ENCODE measurements at places on chromosomes 1 and 21.

DNA sequence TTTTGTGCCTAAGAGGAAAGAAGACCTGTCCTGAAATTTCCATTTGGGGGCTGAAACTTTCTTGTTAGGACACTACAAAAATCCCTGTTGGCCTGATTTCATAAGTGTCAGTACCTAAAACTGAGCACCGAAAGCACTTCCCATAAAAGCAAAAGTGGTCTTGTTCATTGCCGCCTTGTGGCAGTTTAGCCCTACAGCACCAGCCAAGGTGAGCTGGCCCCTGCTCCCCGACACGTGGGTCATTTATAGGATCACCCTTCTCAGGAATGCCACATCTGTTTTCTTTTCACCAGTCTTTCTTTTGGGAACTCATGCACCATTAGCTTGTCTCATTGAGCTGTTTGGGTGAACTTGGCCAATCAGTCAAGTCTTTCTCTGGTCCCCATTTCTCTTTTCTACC lies 155.8 kb upstream of the KAZN start:
- no peak for DNase-seq

DNA sequence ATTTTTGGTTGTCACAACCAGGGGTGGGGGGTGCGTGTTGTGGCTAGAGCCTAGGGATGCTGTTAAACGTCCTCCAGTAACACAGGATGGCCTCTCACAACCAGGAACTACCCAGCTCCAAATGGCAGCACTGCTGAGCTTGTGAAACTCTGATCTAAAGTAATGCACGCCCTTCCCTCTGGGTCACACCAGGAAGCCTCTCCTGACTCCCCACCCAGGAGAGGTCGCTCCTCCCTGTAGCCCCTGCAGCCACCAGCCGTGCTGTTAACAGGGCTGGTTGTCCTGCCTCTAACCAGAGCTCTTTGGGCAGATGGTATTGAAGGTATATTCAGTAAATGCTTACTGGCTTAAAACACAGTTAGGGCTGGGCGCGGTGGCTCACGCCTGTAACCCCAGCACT lies 73.2 kb downstream of the NKAIN1 start:
- DNase-seq = no peak

DNA sequence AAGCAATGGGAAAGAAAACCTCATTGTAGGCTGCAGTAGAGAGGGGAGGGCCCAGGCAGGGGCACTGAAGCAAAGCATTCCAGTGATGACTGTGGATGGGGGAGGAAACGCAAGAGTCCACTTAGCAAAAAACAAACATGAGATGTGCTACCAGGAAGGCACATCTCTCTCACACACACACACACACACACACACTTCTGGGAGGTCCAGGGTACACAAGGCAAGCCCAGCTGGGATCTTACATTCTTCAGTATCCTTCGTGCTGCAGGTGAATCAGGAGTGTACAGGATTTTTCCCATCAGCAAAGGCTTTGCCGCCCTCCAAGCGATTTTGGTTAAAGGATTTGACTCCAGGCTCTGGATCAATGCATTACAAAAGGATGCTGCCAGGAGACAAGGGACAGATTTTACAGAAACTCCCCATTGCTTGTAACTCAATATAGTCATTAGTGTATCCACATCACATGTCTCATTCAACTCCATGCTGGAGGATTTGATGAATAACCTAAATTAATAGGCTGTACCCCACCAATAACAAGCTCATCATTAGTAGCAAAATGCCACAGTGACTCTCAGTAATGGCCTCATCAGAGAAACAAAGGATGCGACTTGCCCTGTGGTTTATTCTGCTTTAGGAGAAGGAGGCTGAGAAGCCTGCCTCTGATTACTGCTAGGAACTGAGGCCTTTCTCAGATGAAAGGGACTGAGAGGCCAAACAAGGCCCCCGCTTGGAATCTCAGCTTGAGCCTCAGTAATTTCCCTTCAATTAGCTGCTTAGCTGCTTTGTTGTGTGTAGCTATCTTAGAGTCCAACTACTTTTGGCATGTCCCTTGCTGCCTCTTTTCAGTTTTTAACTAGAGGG lies 41.6 kb downstream of the ABCA4 start:
- peak; percentile 89 for DNase-seq

DNA sequence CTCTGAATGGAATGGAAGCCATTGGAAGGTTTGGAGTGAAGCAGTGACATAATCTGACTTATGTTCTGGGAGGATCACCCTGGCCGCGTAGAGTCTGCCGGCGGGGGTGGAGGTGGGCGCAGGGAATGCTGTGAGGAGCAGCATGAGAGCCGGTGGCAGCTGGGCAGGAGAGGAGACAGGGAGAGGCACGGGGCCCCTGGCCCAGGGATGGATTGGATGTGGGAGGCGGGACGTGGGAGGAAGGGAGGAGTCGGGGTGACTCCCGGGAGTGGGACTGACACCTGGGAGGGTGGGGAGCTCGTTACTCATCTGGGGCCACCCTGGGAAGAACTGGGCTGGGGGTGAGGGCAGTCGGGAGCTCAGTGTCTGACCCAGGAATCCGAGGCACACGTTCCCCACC lies 10.4 kb upstream of the KCNAB2 start:
- no peak for DNase-seq

DNA sequence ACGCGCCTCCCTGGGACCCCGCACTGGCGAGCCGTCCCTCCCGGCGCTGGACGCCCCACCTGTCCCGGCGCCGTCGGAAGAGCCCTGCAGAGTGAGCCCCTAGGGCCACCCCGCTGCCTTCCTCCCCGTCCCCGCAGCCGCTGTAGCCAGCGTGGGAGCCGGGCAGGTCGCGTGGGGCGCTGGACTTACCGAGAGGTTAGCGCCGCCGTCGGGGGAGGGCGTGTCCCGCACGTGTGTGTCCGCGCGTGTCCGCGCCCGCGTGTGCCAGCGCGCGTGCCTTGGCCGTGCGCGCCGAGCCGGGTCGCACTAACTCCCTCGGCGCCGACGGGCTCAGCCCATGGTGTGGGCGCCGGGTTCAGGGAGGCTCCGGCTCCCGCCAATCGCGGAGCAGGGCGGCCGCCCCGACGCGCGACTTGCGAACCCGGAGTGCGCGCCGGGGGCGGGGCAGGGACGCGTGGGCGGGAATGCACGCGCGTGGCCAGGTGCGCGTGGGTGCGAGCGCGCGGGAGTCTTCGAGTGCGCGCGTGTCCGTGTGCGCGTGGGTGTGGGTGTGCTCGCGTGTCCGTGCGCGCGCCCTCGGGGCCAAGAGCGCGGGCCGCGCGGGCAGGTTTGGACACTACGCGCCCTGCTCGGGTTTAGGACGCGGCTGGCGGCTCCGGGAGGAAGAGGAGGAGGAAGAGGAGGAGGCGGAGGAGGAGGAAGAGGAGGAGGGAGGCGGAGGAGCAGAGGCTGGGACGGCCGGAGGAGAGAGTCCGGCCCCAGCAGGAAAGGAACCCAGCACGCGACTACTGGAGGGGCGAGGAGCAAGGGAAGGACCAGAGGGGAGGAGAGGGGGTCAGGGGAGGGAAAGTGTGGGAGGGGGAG lies 145.2 kb upstream of the ETS2 start:
- peak; percentile 6 for DNase-seq

GRCh38 chr1:235919127-235919832 lies 52.6 kb upstream of the LYST start:
- no peak for DNase-seq

- DNase-seq = peak; percentile 73
Measured at GRCh38 chr1:33349081-33349759, 28.3 kb upstream of the A3GALT2 start.

- DNase-seq = no peak
Measured at GRCh38 chr21:14318578-14318977, 64.4 kb downstream of the HSPA13 start.

- no peak for DNase-seq
Measured at GRCh38 chr1:54112027-54112426, 40.8 kb downstream of the CDCP2 start.

DNA sequence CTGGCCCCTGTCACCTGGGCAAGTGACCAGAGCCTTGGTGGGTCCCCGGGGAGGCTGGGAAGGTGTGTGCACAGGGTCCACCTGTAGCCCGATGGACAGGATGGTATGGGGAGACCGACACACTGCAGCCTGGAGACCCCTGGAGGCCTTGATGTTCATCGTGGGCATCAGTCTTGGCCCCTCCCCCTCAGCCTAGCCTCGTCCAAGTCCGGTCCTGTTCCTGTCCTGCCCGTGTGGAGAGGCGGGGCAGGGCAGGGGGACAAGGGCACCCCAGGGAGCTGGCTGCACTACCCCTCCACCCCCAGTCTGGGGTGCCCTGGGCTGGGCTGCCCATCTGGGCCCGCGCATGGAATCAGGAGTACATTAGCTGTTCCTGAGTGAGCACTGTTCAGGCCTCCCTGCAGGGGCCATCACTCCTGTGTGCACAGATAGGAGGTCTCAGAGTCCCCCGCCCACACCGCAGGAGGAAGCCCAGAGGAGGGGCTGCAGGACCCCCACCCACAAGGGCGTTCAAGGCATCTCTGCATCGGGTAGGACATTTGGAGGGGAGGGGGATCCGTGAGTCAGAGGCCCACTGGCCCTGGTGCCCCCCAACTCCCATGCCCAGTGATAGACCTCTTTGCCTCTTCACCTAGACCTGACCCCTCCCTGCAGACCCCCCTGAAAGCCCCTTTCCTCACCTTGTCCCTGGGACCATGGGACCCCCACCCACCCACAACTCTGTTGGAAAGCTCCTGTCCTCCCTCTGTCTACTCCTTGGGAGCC lies 63.2 kb downstream of the WNT9A start:
- DNase-seq = no peak

DNA sequence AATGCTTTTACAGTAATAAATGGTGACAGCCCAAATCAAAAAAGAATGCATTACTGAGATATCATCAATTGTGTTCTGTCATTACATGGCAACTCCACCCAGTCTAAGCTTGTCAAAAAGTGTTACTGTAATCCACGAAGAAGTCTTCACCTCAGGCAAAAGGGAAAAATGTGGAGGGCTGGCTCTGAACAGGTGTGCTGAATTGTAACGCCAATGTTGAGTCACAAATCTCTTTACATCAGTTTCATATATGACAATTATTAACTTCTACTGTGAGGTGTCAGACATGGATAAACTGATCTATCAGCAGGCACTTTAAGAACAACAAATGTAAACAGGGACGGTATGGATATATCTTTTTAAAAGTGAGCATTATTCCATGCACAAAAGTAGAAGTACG lies 98.5 kb upstream of the DMRTA2 start:
- DNase-seq = no peak

DNA sequence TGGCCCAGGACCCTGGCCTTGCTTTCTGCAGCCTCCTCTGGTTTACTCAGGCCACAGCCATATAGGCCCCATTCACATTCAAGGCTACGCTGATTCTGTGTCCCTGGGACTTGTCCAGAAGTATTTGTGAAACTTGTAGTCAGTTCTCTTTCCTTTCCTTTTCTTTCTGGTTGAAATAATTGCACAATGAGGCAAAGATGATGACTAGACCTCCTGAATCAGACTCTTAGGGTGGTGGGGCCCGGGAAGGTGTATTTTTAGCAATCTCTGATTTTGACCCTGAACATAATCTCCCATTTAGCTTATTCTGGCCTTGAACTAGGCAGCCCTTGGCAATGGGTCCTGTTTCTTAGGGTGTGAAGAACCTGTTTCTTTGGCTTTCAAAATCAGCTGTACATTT lies 39.9 kb downstream of the STUM start:
- no peak for DNase-seq

- no peak for DNase-seq
Measured at GRCh38 chr1:236795757-236796667, 920 bp downstream of the MTR start.

DNA sequence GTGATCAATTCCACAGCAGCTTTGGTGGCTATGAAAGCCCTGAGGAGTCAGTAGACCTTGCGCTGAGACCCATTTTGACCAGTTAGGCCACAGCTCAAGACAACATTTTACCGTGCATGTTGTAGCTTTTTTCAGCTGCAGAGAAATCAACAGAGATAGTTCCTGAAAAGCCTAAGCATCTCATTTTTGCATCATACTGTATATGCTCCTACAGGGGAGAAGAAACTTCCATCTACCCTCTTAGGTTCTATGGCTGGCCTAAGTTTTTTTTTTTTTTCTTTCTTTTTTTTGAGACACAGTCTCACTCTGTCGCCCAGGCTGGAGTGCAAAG lies 24.8 kb upstream of the EYA3 start:
- DNase-seq = no peak

- DNase-seq = no peak
Measured at GRCh38 chr1:202291961-202292712, 49.6 kb downstream of the UBE2T start.

GRCh38 chr1:214445199-214445598 lies 106.2 kb downstream of the PTPN14 start:
- DNase-seq = no peak

DNA sequence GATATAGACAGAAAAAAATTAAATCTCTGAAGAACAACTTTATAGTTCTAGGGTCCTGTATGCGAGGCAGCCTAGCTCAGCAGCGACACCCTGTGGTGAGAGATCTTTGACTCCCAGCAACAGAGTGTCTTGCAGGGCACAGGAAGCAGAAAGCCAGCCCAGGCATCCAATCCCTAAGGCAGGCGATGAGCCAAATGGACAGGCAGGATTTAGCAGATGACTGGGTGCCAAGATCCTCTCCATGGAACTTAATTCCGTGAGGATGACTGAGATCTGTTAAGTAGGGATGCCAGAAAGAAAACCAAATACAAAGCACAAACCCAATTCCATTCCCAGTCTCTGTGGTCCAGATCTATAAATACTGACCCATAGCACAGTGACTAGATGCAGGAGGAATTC lies 38.8 kb downstream of the HLCS start:
- DNase-seq = peak; percentile 78

- DNase-seq = no peak
Measured at GRCh38 chr1:7196036-7196911, 411.0 kb downstream of the CAMTA1 start.

DNA sequence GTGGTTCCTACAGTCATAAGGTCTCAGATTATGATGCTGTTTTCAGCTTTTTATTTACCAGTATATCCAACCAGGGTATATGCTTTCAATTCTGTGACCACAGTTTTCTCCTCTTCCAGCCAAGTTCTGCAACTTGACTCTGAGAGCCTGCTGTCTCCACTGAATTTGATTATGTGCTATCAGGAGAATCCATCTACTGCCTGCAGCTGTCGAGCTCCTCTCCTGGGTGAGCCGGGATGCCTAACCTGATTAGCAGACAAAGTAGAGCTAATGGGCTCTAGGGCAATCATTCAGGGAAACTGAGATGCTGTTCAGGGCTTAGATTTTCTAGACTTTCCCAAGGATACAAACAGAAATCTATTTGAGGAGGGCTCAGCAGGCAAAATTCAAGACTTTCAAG lies 271.5 kb upstream of the BEND5 start:
- no peak for DNase-seq

DNA sequence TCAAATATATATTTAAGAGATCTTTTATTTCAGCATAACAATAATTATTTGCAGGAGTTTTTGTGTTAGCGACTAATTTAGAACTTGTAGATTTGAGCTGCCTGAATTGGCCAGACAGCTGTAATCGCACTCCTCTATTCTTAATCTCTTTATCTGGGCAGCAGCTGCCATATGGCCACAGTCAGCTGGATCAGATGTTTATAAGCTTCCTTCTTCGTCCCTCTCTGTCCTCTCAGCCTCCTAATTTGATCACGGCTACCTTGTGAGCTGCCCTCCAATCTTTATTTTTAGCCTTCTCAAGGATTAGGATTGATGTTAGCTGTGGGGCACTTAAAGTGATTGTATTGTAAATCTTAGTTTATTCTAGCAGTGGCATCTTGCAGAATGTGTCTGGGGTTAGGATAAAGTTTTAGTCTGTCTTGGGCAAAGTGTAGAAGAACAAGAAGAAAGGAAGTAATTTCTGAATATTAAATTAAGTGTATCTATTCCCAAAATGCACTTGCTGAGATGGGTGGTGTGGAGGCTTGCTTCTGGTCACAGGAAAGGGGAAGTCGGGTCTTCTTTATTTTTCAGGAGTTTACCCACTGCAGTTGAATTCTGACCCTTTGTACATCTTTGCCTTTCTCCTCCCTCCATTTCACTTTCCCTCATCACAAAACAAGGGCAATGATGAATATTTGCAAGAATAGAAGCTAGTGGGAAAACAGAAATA lies 1.1 kb downstream of the ZBTB18 start:
- no peak for DNase-seq

Measured in thyroid gland (tissue), 4 donors.